Stimulated activated CD4-positive, alpha-beta T cell treated with anti-CD3 and anti-CD28 coated beads, TNF-alpha, amount 100 ng/mL, for 1 hour (primary cell): ENCODE measurements at places on chromosomes 13 and 19.

- DNase-seq, result no peak
These were observed 583 bp upstream of the ZNF480 start for GRCh38 chr19:52296400-52296772.

DNA sequence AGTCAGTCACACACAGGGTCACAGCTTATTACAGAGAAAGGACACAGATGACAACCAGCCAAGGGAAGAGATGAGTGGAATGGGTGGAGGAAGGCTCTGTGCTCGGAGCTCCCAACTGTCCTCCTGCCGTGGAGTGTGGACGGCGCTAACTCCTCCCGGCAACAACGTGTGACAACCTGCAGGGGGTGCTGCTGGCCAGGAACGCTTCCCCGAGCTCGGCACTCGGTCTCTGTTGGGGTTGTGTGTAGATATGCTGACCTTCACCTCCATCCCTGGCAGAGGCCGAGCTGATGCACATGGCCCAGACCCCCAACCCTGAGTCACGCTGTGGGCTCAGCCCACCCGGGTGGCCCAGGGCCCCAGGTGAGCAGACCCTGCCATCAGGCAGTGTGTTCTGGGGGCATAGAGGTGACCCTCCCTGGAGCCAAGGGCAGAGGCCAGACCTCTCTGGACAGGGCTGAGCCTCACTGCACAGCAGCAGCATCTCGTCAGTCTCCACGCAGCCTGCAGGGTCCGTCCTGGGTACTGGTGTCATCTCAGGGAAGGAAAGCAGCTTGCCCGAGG lies 14.1 kb downstream of the ZNF444 start:
- DNase-seq, result no peak

DNA sequence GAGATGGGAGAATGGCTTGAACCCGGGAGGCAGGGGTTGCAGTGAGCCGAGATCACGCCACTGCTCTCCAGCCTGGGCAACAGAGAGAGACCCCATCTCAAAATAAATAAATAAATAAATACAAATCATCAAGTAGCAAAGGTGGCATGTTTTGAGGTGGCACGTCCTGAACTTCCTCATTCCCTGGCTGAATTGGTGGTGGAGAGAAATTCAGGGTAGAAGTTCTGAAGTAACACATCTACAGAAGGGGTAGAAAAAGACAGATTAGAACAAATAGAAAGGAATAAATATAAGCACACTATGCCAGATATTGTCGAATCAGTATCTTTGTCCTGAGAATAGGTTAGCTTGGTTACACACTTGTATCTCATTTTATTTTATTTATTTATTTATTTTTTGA lies 6.3 kb downstream of the IFI30 start:
- DNase-seq, result no peak

DNA sequence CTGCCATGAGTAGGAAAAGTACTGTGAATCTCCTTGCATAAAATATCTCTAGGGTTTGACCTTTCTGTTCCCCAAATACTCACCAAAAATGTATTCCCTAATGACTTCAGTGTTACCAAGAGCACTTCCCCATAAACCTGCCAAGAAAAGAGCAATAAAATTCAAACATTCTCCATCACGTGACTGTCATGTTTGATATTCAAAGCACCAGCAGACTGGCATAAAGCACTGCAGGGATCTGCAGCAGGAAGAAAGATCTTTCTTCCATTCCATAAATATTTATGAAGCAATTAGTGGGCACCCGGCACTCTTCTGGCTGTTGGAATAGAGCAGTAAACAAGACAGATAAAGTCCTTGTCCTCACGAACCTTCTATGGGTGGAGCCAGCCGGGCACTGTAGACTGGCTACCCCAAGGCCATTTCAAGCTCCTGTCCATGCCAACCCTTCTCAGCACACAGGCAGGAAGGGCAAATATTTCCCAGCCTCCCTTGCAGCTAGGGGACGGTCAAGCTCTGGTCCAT lies 20.3 kb downstream of the PLA2G4C start:
- DNase-seq, result no peak

- no peak for DNase-seq
These were observed 6.7 kb upstream of the ERFL start for GRCh38 chr19:41934849-41935374.

GRCh38 chr19:34350161-34350561 lies 14.8 kb upstream of the GPI start:
- peak; percentile 43 for DNase-seq

GRCh38 chr19:35107545-35107944 lies 8.1 kb upstream of the FXYD3 start:
- no peak for DNase-seq

DNA sequence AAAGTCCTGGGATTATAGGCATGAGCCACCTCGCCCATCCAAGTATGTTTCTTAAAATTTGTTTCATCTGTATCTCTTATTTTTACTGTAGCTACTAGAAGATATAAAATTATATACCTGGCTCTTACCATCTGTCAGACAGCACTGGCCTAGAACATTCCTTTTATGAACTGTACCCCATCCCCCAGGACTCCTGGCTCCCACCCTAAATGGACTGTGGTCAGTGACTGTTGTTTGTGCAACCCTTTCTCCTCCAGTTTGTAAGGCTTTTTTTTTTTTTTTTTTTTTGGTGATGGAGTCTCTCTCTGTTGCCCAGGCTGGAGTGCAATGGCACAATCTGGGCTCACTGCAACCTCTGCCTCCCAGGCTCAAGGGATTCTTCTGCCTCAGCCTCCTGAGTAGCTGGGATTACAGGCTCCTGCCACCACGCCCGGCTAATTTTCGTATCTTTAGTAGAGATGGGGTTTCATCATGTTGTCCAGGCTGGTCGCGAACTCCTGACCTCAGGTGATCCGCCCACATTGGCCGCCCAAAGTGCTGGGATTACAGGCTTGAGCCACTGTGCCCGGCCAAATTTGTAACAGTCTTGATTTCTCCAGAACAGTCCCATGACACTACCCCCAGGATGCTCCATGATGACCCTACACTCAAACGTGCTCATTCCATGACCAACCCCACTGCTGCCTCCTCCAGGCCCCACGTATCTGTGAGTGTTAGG lies 2.5 kb downstream of the NDUFA3 start:
- DNase-seq, result no peak

DNA sequence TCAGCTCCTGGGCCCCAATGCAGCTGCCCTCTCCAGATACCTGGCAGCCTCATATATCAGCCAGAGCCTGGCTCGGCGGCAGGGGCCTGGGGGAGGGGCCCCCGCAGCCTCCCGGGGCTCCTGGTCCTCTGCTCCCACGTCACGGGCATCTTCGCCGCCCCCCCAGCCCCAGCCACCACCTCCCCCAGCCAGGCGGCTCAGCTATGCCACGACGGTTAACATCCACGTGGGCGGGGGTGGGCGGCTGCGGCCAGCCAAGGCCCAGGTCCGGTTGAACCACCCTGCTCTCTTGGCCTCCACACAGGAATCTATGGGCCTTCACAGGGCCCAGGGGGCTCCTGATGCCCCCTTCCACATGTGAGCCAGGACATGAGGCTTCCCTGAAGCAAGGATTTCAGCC lies 10.8 kb downstream of the RPS16 start:
- no peak for DNase-seq

GRCh38 chr13:48738311-48738710 lies 84.6 kb downstream of the CYSLTR2 start:
- no peak for DNase-seq

DNA sequence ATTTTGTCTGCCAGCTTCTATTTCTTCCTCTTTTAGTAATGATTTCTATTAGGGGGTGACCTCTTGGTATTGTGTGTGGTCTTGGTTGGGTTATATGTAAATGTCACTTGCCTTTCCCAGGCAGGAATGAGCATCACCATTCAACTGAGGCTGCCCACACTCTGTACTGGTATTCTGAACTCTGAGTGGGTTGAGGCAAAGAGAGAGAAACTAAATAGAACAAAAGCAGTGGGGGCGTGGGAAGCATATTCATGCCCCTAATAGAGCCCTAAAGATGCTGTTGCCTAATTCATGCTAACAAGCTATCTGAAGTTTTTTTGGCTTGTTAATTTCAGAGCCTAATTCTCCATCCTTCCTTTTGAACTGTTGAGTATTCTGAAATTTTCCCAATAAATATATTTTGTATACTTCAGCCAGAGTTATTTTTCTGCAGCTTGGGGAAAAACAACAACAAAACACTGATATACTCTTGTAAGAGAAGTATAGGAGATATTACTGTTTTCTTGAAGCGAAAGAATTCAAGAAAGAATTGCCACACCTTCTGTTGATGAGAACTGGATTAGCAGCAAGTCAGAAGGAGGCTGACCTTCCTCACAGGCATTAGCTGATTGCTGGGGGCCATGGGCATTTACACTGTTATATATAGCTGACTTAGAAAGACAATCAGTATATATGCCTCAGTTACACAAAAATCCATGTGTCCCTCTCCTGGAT lies 315.8 kb upstream of the KLF12 start:
- no peak for DNase-seq

GRCh38 chr13:40793339-40793738 lies 3.9 kb downstream of the SLC25A15 start:
- no peak for DNase-seq

GRCh38 chr19:19628501-19629134 lies 598 bp upstream of the LPAR2 start:
- DNase-seq, result no peak

DNA sequence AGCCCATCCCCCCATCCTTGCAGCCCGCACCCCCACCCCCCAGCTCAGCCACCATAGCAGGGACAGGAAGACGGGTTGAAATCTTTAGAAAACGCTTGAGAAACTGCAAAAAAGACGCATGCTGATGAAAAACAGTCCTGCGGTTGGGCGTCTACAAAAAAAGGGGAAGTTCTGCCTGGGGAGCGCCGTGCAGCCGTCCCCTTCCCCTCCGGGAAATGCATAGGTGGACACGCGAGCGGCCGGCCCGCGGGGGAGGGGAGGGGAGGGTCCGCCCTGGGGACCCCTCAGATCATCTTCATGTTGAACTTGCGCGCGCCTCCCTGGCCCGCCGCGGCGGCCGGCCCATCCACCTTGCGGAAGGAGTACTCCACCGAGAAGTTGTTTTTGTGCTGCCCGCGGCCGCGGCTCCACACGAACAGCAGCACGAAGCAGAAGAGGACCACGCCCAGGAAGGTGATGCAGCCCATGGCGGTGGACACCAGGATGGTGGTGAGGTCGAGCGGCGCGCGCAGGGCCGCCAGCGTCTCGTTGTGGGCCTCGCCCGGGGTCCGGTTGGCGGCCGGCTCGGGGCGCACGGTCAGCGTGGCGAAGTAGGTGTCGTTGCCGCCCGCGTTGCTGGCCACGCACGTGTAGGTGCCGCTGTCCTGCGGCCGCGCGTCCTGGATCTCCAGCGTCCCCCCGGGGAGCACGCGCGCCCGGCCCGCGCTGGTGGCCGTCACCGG lies 7.9 kb upstream of the PEAK3 start:
- no peak for DNase-seq

- DNase-seq, result no peak
These were observed 192.7 kb downstream of the LHFPL6 start for GRCh38 chr13:39410096-39410901.

DNA sequence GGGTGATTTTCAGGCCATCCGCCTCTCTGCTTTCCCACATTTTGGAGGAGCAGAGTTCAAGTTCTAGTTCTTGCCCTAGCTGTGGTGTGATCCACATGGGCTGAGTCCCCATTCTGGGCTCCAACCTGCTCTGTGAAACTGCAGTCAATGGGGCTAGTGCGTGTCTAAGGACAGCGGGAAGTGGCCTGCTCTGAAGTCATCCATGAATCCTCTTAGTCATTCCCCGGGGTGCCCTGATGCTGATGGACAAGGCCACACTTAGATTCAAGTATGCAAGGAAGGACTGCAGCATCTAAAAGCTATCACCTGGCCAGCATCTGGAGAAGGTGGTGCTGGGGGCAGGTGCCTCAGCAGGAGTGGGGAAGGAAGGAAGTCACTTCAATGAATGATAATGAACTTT lies 94.6 kb downstream of the TSHZ3 start:
- no peak for DNase-seq

DNA sequence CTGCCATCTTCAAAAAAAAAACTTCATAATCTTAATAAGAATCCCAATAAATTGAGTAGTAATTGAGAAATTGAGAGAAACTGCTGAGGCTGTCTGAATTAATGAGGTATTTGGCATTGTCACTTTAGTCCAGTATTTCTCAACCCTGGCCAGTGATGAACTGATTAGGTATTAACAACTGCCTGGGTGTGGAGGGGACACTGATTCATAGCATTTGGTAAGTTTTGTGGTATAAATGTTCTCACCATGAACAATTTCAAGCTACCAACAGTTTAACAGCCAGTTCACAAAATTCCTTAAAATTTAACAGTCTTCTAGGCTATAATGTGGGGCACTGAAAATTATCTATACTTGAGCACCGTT lies 18.3 kb downstream of the GPC6 start:
- DNase-seq, result no peak

DNA sequence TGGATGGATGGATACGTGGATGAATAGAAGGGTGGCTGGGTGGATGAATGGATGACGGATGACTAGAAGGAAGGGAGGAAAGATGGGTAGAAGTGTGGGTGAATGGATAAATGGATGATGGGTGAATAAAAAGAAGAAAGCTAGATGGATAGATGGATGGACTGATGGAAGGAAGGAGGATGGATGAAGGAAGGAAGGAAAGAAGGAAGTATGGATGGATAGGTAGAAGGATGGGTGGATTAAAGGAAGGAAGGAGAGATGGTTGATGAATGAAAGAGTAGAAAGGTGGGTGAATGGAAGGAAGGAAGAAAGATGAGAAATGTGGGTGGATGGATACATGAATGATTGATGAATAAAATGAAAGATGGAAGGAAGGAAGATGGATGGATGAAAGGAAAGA lies 14.5 kb downstream of the ARHGEF18 start:
- no peak for DNase-seq

- DNase-seq, result no peak
These were observed 218.0 kb upstream of the SERP2 start for GRCh38 chr13:44155422-44156293.

DNA sequence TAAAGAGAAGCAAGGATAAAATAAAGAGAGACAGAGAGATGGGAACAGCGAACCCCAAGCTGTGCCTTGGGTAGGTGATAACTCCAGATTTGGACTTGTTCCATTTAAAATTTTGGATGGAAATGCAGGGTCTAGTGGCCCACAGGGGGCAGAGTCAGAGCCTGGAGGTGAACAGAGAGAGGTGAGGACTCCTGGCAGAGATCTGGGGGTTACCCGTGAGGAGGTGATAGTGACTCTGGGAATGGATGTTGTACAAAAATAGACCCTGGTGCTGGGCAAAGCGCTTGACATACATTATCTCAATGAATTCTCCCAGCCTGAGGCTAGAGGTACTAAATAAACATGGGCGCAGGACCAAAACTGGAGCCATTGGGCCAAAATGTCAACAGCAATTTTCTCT lies 14.3 kb upstream of the DHRS12 start:
- DNase-seq, result no peak

GRCh38 chr19:51324167-51324481 lies 12.7 kb downstream of the IGLON5 start:
- DNase-seq, result no peak

DNA sequence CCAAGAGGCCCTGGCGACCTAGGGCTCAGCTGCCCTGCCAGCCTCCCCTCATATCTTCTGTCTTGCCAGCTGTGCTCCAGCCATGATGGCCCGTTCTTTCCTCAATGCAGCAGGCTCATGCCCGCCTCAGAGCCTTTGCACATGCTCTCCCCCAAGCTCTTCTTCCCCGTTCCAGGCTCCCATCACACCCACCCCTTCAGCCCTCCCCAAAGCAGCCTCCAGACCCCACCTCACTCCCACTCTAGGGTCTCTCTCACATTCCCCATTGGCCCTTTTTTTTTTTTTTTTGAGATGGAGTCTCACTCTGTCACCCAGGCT lies 29.9 kb upstream of the ATP1A3 start:
- DNase-seq, result no peak

- no peak for DNase-seq
These were observed 100.9 kb upstream of the SERP2 start for GRCh38 chr13:44272692-44273091.

- no peak for DNase-seq
These were observed 61.8 kb upstream of the KCTD15 start for GRCh38 chr19:33734913-33735312.

GRCh38 chr19:518598-519231 lies 11.4 kb downstream of the TPGS1 start:
- DNase-seq, result no peak
